ENCODE measurements at places on chromosomes 7 and 10.

- DNase-seq = no peak
These were observed 73.7 kb downstream of the PRR15 start for GRCh38 chr7:29637374-29637773.

- no peak for DNase-seq
These were observed 512.9 kb downstream of the IPMK start for GRCh38 chr10:57754803-57755202.

DNA sequence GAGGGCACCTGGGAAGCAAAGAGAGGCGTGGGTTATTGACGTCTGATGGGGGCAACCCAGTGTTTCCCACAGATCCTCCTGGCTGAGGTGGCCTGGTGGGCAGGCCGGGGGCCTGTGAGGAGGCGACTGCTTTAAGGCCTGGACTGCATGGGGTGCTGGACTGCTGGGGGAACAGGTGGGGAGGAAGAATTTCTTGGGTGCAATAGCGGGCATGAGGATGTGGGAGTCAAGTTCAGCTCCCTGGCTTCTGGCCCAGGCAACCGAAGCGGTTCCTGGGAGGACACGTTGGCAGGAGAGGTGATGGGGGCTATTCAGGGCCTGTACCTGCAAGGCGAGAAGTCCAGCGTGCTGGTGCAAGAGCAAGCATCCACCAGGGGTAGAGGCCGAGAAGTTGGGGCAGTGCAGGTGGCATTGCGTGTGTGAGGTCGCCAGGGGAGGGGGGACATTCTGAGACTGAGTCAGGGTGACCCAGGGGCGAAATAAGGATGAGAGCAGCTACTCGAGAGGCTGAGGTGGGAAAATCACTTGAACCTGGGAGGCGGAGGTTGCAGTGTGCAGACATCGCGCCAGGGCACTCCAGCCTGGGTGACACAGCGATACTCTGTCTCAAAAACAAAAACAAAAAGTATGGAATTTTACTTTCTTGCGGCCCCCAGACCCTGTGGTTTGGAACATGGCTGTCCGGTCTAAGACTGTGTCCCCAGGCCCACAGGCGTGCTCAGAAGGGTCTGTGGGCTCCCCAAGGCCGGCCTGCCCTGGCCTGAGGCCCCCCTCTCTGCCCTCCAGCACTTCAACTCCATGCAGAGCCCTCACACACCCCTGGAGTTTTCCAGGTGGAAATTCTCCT, 53.6 kb upstream of the ELN start:
- peak; percentile 0 for DNase-seq

DNA sequence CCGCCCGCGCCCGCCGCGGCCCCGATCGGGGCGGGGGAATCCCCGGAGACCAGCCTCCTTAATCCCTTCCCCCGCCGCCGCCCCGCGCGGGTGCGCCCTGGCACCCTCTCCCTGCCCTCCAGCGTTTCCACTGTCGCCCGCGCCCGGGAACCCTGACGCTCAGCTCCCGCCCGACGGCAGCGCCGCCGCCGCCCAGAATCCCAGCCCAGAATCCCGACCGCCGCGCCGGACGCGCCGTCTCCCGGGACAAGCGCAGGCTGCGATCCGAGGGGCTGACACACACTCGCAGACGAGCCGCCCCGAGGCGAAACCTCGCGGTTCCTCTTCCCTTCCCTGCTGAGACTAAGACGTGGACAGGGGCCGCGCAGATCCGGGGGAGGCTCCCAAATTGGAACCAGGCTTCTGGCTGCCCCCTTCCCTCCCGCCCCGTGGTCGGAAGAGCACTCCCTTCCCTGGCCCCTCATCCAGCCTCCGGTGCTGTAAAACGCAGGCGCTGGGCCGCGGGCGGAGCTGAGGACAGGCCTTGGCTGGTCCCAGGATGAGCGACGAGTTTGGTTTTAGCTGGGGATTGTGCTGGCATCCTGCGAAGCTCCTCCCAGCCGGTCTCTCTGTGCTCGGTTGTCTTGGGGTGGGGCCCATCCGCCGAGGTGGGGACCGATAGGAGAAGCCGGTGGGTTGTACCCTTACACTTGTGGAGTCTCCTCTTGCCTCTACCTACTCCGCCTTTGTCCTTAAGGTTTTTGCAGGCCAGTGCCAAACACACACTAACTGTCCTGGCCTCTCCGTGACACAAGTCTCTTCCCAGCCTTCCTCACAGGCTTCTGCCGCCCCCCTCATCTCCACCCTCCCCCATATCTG, 1.1 kb downstream of the MARVELD1 start:
- DNase-seq = no peak

DNA sequence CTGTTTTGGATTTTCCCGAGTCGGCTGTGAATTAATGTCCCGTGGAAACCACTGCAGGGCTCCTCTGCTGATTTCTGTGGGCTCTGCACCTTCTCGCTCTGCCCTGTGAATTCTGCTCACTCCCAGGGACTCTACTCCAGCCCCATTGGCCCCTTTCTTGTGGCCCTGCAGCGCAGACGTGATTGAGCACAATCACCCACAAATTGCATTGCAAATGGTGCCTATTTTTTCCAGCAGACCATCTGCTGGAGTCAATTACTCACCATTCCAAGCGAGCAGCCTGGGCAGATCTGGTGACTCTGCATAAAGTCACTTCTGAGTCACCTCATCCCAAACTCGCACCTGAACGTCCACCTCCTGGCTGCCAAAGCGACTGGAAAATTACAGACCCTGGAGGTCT, 235.8 kb downstream of the PAXIP1 start:
- DNase-seq = no peak

Measured in activated CD4-positive, CD25-positive, alpha-beta regulatory T cell treated with anti-CD3 and anti-CD28 coated beads, Interleukin-2, amount 50 U/mL, for 72 hours (primary cell).